Effector memory CD4-positive, alpha-beta T cell (primary cell): ENCODE measurements at places on chromosomes 7 and 10.

- DNase-seq = no peak
Measured at GRCh38 chr7:112023282-112023681, 182.9 kb downstream of the DOCK4 start.

DNA sequence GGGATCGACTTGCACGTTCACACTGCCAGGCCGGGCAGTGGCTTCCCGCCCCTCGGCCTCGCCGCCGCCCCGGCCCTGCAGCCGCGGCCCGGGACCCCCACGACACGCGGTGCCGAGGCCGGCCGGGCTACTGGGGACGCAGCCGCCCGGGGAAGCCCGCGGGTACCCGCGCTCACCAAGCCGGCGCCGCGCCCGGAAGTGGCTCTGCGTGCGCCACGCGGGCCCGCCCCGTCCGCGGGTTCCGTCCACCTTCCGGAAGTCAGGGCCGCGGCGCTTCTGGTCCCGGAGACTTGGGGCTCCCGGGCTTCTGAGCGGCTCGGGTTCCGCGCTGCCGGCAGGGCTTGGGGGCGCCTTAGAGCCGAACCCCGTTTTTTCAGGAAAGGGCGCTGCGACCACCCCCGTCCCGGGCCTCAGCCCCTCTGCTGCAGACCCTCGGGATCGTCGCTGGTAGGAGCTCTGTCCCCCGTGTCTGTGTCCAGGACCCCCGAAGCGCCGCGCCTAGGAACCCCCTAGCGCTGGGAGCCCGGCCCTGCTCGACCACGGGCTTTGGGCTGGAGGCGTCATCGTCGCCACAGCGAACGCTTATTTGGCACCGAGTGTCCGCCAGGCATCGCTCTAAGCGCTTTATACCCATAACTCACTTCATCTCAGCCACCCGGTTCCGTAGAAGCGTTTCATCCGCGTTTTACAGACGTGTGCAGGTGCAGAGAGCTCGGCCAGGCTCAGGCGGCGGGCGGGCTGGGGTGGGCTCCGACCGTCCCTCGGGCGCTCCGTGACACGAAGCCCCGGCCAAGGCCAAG lies at the start of gene PSMG3:
PSMG3 (minus strand) TSS at position 200 of the 800 bp plus-strand sequence. CDS start 693 bp downstream, outside the sequence.
- DNase-seq = peak; percentile 77

GRCh38 chr10:132774902-132775863 lies 10.8 kb downstream of the NKX6-2 start:
- no peak for DNase-seq

DNA sequence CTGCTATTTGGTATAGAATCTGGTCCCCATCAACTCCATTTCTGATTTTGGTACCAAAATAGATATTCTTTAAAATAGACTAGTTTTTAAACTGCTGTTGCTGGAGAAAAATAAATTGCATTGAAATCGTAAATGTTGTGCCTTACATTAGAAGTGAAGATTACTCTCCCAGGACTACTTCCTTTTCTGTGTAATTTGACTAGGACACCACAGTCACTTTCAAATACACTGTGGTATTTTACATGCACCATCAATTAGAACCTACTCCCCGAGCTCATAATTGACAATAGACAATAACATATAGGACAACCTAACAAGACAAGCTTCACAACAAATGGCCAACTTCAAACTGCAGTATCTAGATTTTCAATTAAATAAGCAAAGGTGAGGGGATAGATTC lies 211.5 kb downstream of the DGKB start:
- no peak for DNase-seq

GRCh38 chr10:107206833-107207232 lies 42.3 kb upstream of the SORCS1 start:
- DNase-seq = no peak

DNA sequence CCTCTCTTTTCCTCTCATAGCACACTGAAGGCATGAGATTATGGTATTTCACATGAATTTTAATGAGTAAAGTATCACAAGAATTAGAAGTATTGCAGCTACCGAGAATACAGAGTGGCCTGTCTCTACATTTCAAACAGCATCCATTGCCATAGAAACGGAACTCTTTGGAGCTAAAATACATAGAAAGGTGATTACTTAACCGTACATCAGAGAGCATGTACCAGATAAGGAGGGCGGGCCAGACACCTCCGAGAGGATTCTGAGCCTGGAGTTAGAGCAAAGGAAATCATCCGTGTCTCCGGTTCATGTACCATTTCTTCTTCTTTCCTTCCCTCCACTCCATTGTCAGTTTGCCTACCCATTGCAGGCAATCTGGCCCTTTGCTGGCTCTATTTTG lies 196.7 kb downstream of the KLF6 start:
- DNase-seq = no peak

GRCh38 chr10:86263209-86263608 lies 103.4 kb downstream of the GRID1 start:
- DNase-seq = no peak

GRCh38 chr10:70007116-70007820 lies 45.4 kb upstream of the MACROH2A2 start:
- no peak for DNase-seq
